ENCODE measurements at places on chromosomes 11 and 22.

GRCh38 chr22:49026494-49027367 lies 800.9 kb downstream of the BRD1 start:
- DNase-seq: no peak

DNA sequence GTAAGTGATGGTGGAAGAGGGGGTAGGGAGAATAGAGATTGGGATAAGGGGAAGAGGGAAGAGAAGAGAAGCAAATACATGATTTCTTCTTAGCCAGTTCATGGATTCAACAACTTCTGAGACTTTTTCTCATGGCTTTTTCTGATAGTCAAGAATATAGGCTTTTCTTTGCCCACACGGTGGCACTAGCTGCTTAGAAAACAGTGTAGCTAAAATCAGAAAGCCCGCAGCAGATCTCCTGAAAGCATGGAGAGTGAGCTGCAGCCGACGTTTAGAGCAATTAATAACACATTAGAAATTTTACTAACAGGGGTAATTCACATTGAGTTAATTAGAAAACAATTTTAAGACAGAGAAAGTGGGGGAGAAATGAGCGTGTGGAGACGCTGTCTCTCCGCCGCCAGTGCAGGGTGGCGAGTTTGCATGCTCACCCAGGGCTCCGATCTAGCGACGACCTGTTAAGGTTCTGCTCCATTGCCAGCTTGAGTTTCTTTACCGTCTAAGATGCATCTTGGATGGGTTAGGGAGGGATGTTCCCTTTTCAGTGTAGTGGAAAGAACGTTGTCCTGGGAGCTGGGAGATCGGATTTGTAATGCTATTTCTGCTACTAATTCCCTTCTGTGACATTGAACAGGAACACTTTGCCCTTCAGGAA lies 3.3 kb upstream of the RAG1 start:
- peak; percentile 69 for DNase-seq

GRCh38 chr22:49525801-49526535 lies 301.7 kb downstream of the BRD1 start:
- no peak for DNase-seq

DNA sequence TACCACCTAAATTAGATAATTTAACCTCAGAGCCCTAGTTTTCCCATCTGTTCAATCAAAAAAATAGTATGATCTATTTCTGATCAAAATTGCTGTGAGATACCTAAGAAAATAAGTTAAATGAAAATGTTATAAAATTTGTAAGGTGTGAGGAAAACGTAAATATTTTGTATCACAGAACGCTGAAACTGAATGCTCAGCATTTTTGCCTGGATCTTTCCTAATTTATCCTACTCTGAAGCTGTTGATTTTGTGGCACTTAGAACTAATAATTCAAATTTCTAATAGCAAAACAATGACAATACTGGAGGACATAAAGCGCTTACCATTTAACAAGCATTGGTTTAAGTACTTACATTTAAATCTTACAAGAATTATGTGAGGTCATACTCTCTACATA lies 674.2 kb downstream of the FAM181B start:
- no peak for DNase-seq

GRCh38 chr22:38924347-38924952 lies 33.0 kb upstream of the APOBEC3A start:
- no peak for DNase-seq

DNA sequence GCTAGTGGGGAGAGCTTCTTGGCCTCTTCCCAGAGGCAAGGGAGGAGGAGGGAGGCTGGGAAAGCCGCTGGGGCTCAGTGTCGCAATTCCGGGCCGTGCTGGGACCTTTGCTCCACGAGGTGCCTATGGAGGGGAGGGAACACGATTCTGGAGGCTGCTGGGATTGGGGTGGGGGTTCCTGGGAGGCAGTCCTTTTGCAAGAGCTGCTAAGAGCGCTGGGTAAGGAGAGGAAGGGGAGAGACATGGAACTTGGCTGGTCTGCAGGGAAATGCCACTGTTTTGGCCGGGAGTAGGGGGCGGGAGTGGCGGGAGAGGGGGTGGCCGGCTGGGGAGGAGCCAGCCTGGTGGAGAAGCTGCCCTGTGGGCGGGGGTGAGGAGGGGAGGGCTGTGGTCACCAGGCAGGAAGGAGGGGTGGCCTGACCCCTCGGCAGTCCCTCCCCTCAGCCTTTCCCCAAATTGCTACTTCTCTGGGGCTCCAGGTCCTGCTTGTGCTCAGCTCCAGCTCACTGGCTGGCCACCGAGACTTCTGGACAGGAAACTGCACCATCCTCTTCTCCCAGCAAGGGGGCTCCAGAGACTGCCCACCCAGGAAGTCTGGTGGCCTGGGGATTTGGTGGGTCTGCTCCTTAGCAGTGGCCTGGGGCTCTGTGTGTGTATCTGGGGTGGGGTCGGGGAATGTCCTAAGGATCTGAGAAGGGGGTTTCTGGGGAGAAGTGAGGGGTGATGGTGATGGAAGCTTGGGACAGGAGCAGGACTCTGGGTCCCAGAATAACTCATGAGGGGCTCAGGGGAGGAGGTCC lies at the start of gene NR1H3:
NR1H3 (plus strand) TSS at position 480 of the 800 bp plus-strand sequence. CDS start 1,221 bp downstream, outside the sequence.
- peak; percentile 92 for DNase-seq

DNA sequence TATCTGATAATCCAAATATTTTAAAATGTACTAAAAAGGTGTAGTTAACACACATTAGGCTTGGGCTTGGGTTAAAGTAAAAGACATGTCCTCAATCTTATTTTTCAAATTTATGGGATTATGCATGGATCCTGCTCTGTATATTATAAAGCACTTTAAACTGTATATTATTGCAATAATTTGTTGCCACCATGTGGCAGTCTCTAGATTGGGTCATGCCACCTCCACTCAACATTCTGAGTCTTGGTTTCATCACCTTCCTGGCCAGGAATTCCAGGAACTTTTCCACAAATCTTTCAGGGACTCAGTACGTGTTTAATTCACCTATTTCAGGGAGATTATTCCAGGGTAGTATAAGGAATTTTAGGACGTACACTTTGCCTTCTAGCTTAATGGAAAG lies 695.5 kb downstream of the FAM181B start:
- no peak for DNase-seq

Data from inflammatory macrophage (primary cell).